Stimulated activated CD8-positive, alpha-beta memory T cell treated with anti-CD3 and anti-CD28 coated beads, Interleukin-4, amount 100 ng/mL, for 1 hour (primary cell): ENCODE measurements at places on chromosomes 7 and 10.

- DNase-seq, result no peak
Measured at GRCh38 chr7:14195871-14196270, 206.4 kb upstream of the ETV1 start.

DNA sequence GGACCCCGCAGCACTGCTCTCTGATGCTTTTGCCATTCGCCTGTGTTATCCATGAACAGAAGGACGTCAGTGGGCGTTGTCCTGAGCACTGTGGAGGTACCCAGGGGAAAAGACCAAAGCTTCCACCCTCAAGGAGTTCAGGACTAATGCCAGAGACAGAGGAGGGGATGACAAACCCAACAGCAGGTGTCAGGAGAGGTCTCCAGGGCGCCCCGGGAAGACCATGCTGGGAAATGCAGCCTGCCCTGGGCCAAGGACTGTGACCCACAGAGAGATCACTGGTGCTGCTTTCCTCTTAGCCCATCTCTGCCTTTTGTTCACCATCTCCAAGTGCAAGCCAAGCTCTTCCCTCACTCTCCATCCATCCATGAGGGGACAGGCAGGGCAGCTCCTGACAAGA is 166.8 kb upstream of the PFKP start:
- DNase-seq, result no peak

DNA sequence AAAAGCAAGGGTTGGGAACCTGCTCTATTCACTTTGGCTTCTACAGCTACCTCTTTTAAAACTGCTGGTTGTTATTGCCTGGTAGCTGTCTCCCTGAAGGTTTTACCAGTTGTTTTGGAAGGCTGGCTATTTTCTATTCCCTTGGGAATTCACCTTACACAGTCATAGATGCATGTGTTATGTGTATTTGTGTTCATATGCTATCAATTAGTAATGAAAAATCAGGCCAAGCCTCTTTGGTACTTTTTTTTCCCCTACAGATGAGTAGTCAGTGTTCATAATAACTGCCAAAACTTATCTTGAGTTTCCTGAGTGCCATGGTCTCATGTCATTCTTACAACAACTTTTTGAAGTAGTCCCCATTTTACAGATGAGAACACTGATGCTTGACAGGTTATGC is 738.0 kb upstream of the GALNT17 start:
- DNase-seq, result no peak

- DNase-seq, result no peak
Measured at GRCh38 chr7:47483604-47484273, 98.2 kb downstream of the TNS3 start.

DNA sequence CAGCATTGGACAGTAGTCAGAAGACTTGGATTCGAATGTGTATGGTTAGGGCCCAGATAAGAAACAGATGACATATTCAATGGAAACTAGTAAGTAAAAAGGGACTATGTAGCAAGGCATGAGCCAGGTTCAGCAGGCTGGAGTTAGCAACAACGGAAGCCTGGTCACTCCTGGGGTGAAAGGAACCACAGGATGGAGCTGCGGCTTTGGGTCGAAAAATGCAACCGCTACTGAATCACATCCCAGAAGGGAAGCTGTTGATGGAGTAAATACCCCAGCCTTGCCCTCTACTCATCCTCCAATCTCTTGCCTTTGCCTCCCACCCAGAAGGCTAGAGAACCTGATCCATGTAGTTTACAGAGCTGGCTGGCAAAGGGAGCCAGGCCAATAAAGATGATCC is 37.5 kb upstream of the EGR2 start:
- DNase-seq, result no peak

GRCh38 chr10:82211346-82211745 is 336.4 kb downstream of the NRG3 start:
- DNase-seq, result no peak

DNA sequence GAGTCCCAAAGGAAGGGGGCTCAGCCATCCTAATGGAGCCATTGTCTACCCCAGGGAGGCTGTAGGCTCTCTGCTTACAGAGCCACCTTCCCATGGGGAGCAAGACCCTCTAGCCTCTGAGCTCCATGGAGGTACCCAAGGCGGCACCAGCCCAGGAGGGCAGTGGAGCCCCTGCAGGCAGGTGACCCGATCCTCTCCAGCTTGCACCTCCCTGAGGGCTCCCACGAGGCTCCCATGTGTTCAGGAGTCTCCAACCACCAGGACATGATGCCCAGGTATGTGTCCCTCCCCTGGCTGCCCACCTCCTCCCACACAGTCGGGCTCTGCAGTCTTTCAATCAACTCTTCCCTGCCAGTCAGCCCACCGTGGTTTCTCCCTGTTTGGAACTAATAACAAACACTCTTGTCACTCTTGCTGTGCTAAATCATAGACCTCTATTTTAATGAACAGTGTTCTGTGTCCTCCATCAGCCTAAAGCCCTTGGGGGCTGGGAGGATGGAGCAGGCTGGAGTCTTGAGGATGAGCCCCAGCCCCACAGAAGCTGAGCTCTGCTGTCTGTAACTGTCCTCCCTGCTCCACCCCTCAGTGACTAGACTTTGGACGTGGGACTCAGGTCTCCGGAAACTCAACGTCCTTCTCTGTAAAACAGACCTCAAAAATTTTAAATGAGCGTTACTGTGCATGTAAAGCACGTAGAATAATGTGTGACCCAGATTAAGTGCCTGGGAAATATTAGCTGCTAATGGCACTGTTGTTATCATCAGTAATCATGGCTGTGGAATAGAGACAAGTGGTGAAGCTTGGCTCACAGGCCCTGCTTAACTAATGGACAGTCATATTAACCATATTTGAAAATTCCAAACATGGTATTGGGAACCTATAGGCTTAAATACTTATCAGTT is 298.9 kb downstream of the WDR37 start:
- no peak for DNase-seq

- DNase-seq, result no peak
Measured at GRCh38 chr10:11325817-11326216, 285.6 kb downstream of the USP6NL start.
